T-helper 1 cell (primary cell): ENCODE measurements at places on chromosomes 1 and 21.

GRCh38 chr1:182147136-182147820, 85.8 kb upstream of the ZNF648 start:
- DNase-seq: no peak

DNA sequence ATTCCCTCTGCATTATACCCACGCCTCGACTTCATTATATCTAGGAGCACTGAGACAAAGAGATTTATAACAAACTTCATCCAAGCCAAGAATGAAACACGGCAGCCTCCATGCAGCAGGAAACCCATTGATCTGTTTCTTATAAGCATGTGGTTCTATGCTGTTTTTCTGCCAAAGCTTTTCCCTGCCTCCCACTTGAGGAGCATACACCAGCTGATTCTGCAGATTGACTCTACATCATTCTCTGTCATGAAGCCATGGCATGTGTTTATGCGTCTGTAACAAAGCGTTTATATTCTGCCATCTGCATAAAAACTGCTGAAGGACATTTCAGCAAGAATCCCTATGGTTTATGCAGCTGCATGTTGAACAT, 102.0 kb downstream of the CYYR1 start:
- DNase-seq: no peak

DNA sequence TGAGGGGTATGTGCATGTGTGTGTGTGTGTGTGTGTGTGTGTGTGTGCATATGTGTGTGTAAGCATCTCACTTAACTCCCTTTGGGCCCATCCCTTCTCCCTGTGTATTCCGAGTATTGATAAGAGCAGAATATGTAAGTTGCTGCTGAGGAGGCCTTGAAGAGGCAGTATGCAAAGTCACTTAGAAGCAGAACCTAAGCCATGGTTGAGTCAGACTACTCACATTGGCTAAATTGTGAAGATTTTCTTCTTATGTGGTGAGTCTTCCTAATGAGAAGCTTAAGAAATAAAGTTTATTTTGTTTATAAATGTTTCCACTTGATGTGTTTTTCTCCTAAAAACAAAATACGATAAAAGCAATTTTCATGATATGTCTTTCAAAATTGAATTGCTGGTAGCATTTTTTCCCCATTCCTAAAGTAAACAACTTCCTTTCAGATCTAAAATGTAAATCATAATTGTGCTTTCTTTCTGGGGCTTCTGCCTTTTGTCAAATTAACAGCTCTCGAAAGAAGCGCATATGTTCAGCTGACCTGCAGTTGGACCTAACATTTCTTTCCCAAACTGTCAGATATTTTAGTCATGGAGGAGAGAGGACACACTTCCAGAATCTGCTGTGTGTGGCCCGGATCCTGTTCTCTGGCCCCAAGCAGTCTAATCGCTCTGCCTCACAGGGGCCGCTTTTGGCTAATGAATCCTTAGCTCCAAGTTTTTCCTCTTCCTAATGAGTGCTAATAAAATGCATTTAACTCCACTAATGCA, 284.0 kb downstream of the DUSP10 start:
- no peak for DNase-seq

- no peak for DNase-seq
These were observed 19.5 kb downstream of the MAP3K7CL start for GRCh38 chr21:29149808-29150425.

DNA sequence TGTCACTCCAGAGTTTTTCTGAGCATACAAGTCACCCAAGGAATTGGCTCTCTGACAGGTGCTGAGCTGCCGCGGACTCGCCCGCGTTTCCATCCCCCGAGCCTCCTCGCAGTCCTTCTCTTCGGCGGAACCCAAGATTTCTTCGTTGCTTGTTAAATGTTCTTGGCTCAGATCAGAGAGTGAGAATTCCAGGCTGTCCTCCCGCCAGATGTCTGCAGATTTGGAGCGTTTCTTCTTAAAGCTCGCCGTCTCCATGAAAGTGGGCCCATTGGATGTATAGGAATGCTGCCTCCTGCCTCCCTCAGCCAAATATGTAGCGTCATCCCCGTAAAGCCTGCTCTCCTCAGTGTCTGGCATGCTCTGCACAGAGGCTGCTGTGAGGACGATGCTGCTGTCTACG, 77.8 kb downstream of the TIAM1 start:
- no peak for DNase-seq

DNA sequence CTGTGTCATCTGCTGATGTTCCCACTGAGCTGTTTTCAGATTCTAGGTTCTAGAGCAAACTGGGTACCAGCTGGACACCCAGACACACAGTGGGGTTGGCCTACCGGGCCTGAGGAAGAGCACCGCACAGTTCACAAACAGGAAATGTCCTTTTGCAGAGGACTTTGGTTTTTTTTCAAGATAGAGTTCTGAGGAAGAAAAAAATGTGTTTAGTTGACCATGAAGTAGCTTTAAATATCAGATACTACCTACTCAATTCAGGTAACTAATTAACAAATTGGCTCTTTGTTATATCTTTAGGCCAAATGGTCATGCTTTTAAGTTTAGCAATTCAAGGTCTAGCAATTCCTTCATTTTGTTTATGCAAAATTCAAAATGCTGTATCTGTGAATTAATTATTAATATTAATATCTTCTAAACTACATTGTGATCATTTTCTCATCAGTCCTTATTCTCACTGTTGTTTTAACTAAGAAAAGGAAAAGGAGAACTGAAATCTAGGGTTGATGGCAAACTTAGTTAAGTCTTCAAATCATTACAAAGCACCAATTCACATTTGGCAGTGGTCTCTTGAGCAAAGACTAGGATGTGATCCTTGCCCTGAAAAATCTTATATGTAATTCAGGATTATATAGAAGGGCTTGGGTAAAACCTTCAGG, 17.2 kb upstream of the NCF2 start:
- no peak for DNase-seq

GRCh38 chr1:58839846-58840835, 56.3 kb upstream of the JUN start:
- no peak for DNase-seq

DNA sequence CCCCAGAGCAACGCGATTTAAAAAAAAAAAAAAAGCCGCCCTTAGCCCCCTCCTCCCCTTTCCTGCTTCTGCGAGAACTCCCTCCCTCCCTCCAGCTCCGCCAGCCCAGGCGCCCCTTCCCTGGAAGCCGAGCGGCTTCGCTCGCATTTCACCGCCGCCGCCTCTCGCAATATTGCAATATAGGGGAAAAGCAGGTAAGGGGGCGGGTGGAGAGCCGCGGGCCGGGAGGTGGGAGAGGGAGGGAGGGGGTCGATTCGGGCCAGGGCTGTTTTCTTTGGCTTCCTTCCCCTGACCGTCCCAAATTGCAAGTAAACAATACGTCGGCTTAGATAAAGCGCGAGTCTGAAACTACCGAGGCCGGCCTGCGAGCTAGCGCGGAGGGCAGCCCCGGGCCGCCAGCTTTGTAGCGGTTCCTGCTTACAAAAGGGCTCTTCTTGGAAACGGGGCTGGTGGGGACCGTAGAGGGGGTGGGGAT, 408 bp downstream of the LMO4 start:
- no peak for DNase-seq

DNA sequence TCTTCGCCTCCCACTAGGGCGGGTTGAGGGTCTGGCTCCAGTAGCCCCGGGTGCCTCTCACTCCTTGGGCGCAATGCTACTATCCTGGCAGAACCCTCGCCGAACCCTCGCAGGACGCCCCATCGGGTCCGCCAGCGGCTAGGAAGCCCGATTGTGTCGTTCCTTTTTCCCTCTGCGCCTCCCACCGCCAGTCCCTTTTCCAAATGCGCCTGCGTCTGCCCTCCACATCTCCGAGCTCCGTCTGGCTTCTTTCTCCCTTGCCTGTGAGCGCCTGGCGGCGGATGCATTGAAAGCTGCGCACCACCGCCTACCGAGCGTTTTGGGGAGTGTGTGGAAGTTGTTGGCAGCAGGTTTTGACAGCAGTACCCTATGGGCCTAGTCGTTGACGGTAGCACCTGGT, 1.0 kb upstream of the DIRAS3 start:
- no peak for DNase-seq

GRCh38 chr1:162988869-162989268, 80.3 kb upstream of the RGS4 start:
- no peak for DNase-seq

GRCh38 chr21:44530221-44530902, 9.6 kb downstream of the KRTAP10-1 start:
- no peak for DNase-seq

GRCh38 chr1:116560704-116561490, 9.9 kb downstream of the CD58 start:
- DNase-seq: no peak

- DNase-seq: no peak
These were observed 84.9 kb downstream of the LYST start for GRCh38 chr1:235781807-235782206.
